ENCODE measurements at places on chromosomes 13 and 19.

GRCh38 chr19:442085-442484, 18.7 kb downstream of the SHC2 start:
- DNase-seq = no peak

DNA sequence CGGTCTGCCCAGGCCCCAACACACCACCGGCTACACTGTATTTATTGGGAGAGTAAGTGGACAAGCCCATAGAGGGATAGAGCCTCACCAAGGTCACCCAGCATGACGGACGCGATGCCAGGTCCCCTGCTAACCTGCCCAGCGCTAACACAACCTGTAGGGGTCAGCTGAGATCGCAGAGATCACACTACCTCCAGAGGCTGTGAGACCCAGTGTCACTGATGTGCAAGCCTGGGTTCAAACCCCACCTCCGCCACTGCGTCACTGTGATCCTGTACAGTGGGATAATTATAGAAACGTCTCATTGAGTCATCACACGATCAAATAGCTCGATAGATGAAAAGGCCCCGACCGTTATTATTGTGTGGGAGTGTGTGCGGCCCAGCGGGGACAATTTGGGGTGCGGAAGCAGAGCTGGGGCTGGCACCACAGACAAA, 10.6 kb upstream of the TLE2 start:
- peak; percentile 59 for DNase-seq

GRCh38 chr19:6522712-6523111, 8.1 kb upstream of the TNFSF9 start:
- DNase-seq = no peak

- DNase-seq = no peak
Measured at GRCh38 chr19:13165162-13165997, 15.2 kb downstream of the IER2 start.

DNA sequence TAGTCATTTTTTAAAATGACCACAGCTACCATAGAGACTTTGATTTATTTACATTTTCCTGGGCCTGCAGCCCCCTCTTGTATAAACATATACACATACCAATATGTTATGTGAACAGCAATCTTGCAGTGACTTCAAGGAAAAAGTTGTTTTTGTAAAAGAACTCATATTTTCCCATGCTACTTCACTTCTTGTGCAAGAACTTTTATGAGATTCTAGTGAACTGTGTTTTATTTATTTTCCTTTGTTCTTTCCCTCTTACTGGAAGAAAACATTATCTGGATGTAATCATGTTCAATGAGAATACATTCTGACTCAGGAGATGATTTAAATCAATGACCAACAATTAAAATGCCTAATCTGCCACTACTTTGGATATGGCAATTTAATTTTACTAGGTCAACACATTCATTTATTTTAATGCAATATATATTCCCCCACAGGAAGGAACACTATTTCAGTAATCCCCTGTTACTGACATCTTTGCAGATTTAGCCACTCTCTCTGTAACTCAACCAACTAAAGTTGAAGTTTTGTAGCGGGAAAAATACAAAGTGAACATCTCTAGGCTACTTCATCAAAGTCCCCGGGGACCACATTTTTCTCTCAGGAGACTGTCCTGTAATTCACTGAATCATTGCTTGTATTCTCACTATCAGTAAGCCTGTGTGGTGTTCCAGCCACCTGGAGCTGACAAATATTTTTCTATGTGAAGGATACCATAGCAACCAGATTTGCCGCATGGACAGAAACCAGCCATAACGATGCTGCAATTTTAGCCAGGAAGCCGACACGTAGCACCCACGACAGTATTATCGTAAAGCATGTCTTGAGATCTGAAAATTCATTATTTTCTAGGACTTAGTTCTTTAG, 90.5 kb downstream of the STARD13 start:
- DNase-seq = peak; percentile 73

- no peak for DNase-seq
Measured at GRCh38 chr13:84705982-84706710, 823.9 kb upstream of the SLITRK1 start.

- DNase-seq = no peak
Measured at GRCh38 chr19:7811989-7812388, 18.0 kb upstream of the EVI5L start.

DNA sequence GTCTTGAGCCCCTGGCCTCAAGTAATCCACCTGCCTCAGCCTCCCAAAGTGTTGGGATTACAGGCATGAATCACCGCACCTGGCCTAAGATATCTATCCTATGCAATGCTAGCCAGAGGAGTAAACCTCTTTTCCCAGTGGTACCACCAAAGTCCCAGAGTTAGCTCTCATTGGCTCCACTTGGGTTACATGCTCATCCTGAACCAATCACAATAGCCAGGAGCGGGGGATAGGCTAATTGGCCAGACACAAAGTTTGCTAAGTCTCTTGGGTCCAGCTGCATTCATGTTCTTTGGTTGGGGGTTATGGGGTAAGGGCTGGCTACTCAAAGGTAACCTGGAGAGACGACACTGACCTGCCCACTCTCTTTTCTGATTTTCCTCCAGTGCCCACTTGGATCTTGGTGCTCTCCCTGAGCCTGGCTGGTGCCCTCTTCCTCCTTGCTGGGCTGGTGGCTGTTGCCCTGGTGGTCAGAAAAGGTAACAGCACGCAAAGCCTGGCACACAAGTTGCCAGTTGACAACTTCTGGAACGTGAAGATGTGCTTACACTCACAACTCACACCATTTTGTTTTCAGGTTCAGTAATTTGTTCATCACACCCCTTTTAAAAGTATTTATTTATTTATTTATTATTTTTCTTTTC, 7.8 kb downstream of the C19orf38 start:
- no peak for DNase-seq

GRCh38 chr19:49999371-50000010, 25.7 kb downstream of the VRK3 start:
- DNase-seq = no peak

GRCh38 chr19:2775556-2776430, 7.3 kb downstream of the SGTA start:
- DNase-seq = peak; percentile 88

DNA sequence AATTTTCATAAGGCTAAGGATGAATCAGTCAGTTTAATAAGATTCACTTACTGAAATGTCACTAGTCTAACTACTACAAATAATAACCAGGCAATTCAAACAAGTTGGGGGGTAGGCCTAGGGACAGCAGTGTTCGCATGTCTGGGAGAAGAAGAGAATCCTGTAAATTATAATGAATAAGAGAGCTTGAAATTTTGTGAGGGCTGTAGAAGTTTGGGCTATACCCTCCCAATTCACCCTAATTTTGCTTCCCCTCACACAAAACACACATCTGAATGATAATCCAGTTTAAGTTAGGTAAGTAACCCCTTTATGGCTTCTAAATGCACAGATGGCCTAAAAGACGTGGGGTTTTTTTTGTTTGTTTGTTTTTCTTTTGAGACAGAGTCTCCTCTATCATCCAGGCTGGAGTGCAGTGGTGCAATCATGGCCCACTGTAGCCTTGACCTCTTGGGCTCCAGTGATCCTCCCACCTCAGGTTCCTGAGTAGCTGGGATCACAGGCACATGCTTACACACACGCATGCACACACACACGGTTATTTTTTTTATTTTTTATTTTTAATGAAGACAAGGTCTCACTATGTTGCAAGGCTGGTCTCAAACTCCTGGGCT, 69.9 kb downstream of the TBC1D4 start:
- DNase-seq = peak; percentile 90

- no peak for DNase-seq
Measured at GRCh38 chr19:15971224-15971780, 22.5 kb downstream of the OR10H4 start.

- no peak for DNase-seq
Measured at GRCh38 chr19:35913589-35913988, 5.5 kb upstream of the TYROBP start.

DNA sequence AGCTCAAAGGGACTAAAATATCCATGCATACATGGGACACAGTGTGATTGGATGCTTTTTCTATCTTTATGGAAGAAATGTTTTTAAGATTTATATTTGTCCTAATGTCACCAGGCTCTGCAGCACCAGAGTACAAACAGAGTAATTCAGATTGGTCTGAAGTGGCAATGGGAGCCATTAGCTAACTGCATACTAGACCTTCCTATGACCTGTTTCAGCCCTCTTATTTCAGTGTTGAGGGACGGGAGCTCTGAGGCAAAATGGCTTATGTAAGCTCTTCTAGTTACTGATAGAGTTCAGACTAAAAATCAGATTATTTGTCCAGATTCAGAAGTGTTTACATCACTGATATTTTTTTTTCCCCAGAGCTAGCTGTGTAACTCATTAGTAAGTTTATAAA, 4.9 kb downstream of the SLAIN1 start:
- no peak for DNase-seq

DNA sequence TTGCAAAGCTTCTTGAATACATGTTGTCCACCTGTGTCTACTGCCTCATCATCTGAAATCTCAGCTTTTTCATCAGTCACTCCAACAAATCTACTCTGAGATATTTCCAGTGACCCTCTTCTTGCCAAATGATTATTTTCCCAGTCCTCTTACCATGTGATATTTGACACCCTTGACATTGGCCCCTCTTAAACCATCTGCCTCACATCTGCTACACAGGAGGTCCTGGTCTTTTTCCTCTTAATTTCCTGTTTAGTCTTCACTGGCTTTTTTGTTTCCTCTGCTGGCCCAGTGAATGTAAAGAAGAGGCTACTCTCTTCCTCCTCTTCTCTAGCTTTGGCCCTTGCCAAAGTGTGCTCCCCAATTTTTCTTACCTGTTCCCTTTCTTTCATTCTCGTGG, 218.7 kb downstream of the DNAJC15 start:
- DNase-seq = no peak

GRCh38 chr19:45670670-45671453, 2.8 kb downstream of the GIPR start:
- DNase-seq = peak; percentile 55

DNA sequence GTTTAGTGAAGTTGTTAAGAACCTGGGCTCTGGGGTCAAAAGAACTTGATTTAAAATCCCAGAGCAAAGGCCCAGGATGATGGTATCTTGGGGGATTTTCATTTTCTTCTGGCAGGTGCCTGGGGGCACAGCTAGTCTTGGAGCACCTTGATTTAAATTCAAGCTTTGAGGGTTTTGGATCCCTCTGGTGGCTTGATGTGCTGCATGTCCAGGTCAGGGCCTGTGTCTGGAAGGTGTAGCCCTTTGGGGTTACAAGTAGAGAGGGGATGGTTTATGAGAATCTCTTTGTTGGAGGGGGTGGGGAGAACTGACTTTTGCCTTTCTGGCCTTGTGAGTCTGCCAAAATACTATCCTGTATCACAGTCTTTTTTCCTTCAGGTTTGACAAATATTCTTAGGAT, 55.8 kb downstream of the AKAP11 start:
- no peak for DNase-seq

- no peak for DNase-seq
Measured at GRCh38 chr13:36553491-36553890, 120.3 kb upstream of the SERTM1 start.

GRCh38 chr19:35291916-35292315, at the start of gene MAG:
MAG (plus strand) TSS chr19:35292161; CDS start chr19:35295409, 3,248 bp downstream.
- no peak for DNase-seq

GRCh38 chr19:30254158-30254557, 118.0 kb upstream of the ZNF536 start:
- no peak for DNase-seq

DNA sequence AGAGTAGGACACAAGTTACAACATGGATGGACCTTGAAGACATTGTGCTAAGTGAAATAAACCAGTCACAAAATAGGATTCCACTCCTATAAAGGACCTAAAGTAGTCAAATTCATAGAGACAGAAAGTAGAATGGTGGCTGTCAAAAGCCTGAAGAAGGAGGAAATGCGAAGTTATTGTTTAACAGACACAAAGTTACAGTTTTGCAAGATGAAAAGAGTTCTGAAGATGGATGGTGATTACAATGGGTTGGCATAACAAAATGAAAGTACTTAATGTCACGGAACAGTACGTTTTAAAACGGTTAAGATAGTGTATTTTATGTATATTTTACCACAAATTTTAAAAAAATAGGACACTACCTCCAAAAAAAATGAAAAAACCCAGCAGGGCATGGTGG, 34.8 kb downstream of the FOXO1 start:
- no peak for DNase-seq

- no peak for DNase-seq
Measured at GRCh38 chr13:75226733-75227435, 255.1 kb downstream of the TBC1D4 start.

GRCh38 chr13:28342251-28342650, 152.7 kb downstream of the FLT1 start:
- DNase-seq = no peak

DNA sequence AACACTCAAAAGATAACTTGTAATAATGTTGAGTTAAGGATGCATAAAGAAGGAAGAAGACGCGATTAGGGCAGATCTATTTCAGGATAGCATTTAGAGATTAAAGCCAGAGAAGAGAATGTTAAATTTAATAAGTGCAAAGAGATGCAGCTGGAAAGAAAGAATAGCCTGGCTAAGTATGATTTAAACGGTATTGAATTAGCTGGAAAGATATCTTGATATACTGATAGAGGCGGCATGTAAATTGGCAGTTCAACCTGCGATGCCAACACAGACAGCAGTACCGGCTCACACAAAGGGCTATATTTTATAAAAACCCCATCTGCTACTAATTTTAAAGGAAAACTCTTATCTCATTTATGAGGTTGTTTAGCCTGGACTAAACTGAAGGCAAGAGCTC, 121.4 kb downstream of the ENOX1 start:
- no peak for DNase-seq

- DNase-seq = no peak
Measured at GRCh38 chr19:18494267-18494607, 27.6 kb downstream of the ELL start.

DNA sequence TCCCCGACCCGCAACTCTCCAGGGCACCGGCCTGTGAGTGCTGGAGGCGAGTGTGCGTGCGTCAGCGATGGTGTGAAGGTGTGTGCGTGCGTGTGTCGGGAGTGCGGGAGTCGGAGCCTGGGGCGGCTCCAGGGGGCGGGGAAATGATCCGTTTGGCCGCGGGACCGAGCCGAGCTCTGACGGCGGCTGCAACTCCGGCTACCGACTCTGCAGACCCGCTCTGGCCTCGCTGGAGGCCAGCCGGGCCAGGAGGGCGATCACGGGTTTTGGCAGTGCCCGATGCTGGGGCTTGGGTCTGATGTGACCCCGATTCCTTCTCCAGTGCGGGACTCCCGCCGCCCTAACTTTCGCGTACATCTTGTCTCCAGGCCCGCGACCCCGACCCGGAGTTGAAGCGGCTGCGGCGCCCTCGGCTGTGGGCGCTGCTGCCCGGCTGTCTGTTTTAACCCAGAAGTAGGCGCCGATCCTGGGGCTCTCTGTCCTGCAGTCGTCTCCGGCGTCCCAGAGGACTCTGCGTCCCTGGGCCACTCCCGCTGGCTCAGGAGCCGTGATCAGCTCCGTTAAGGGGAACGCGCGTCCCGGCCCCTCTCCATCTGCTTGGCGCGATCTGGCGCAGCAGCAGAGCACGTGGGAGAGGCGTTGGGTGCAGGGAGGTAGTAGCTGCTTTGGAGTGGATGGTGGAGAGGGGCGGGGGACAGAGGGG, 1.2 kb downstream of the CHST8 start:
- no peak for DNase-seq
